ENCODE measurements at places on chromosomes 12 and 14.

GRCh38 chr12:75437564-75437963 lies 43.0 kb upstream of the GLIPR1 start:
- DNase-seq = no peak

- peak; percentile 94 for DNase-seq
Measured at GRCh38 chr12:49367381-49368239, at the start of gene SPATS2. SPATS2 (plus strand) TSS chr12:49367462; CDS start chr12:49461013, 93,551 bp downstream.

DNA sequence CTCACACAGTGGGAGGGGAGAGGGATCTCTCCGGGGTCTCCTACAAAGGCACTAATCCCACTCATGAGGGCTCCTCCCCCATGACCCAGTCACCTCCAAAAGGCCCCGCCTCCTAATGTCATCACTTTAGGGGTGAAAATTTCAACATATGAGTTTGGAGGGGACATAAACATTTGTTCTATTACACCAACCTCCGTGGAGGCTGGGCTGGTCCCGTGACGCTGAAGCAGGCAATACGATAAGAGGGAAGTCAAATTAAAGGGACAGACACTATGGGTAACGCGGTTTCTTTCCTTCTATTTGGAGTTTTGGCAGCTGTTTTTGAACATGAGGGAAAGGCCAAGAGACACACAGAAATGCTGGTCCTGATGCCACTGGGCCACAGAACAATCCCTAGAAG lies 175.7 kb upstream of the VASH1 start:
- DNase-seq = no peak

DNA sequence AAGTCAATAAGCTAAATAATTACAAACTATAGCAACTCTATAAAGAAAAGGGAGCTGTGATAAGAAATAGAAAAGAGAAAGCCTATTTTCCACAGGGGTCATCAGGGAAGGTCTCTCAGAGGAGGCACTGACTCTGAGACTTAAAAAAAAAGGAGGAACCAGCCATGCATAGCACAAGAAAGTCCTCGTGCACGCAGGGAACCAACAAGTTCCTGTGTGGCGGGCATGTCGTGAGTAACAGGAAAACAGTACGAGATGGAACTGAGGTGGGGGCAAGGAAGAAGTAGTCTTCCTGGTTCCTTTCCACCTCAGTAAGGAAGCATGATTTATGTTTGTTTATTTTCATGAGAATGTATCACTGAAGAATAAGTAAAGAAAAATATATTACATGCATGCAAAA lies 367.0 kb upstream of the TMEM132C start:
- DNase-seq = no peak

DNA sequence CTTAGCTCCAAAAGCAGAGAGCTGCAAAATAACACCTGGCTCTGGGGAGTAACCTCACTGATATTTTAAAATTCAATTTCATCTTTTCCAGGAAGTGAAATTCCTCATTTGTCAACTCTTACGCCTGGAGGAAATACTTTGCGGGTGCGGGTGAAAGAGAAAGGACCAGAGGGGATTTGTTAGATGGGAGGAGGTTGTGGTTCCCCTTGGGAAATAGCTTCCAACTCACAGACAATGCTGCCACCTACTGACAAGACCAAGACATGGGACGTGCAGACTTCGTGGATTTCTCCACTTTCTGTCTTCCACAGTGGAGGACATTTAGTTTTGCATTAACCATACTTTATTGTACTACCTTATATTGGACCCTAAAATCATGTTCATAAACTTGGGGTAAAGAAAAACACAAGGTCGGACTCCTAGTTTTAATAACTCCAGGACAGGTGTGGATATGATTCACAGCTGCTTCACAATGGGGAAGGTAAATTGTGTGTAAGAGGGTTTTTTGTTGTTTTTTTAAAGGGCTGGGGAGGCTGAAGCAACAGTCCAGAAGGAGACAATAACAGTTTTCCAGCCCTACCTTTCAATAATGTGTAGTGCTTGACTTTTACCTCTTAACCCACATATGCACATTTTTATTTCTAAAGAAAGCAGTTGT lies 10.8 kb downstream of the FBXL14 start:
- DNase-seq = peak; percentile 68

- DNase-seq = no peak
Measured at GRCh38 chr14:78141590-78141989, 28.6 kb upstream of the NRXN3 start.

DNA sequence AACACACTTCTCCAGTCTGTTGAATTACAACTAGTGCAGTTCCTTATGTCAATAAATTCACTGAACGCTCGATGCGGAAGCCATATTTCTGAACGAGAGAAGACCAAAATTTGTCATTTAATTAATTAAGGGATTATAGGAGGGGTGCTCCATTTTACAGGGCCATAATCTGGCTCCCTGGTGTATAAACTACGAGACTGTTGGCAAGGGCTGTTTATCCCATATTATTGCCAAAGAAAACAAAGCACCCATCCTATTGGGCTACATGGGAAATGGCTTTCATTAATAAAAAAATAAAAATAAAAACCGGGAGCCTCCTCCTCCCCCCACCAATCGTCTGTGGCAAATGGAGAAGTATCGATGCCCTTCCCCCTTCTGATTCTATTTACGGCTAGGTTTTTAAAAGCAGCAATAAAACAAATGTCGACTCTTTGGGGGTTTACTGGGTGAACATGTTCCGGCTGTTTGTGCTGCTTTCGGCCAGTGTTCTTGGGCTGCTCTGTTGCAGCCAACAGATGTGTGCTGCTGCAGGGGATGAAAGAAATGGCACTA lies 24.8 kb downstream of the ATF7 start:
- no peak for DNase-seq

DNA sequence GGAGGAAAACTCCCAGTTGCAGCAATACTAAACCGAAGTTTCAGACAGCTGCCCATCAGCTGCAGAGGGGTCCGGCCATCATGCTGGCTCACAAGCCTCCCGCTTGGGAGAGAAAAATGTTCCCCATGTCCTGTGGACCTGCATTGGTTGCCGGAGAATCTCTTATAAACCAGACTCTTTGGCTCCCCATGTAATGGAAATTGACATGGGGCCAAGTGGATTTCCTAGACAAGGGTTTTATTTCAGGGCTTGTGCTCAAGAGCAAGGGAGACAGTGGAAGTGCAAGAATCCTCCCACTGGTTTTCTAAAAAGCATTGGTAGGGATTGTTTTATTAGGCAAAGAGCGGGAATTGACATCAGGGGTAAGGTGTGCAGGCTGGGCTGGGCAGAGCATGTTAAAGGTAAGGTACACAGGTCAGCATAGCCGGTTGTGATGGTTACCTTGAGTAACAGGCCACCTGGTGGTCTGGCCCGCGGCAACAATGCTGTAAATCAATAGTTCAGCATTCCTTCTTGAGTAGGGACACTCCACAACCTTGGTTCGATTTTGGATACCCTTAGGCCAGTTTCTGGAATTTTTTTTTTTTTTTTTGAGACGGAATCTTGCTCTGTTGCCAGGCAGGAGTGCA lies 135.4 kb downstream of the UNC79 start:
- no peak for DNase-seq

DNA sequence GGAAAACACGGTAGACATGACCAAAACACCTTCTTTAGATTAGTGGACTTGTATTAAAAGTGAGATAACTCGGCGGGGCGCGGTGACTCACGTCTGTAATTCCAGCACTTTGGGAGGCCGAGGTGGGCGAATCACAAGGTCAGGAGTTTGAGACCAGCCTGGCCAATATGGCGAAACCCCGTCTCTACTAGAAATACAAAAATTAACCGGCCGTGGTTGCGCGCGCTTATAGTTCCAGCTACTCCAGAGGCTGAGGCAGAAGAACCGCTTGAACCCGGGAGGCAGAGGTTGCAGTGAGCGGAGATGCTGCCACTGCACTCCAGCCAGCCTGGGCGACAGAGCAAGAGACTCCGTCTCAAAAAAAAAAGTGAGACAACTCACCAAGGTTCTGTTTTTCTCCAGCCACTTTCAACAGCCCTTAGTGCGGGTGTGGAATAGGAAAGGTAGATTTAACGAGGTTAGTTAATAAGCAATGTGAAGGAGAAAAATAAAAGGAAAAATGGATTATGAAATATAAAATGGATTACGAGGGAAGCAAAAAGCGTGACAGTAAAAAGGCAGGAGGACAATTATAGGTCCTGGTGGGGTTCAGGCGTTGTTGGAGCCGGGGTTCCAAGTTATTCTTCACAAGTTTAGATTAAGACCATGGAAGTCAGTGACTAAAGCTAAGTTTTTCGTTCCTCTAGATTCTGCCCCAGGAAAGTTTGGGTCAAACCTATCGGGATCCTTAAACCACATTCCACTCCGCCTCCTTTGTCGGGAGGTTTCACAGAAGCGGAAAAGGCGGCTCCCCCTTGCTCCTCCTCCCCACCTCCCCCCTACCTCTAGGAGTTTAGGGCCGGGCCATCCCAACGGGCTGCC lies 534 bp downstream of the PPP2R3C start:
- no peak for DNase-seq

DNA sequence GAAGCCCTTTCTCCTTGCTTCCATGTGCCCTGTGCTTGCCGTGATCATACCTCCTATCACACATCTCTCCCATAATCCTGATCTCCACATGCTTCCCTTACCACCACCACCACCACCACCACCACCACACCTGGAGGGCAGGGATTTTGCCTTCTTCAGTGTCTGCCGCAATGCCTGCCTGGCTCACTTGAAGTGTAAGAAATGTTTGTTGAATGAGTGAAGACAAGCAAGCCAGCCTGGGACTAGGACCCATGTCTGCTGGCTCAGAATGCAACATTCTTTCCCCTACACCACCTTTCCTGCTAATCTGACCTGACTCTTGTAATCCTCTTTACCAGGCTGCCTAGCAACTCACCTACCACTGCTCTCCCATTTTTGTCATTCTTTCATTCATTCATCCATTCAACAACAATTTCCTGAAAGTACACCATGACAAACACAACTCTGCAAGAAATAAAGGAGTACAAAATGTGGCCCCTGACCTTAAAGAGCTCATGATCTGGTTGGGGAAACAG lies 3.5 kb upstream of the NID2 start:
- no peak for DNase-seq

- no peak for DNase-seq
Measured at GRCh38 chr14:99718811-99719192, 34.7 kb downstream of the CYP46A1 start.

DNA sequence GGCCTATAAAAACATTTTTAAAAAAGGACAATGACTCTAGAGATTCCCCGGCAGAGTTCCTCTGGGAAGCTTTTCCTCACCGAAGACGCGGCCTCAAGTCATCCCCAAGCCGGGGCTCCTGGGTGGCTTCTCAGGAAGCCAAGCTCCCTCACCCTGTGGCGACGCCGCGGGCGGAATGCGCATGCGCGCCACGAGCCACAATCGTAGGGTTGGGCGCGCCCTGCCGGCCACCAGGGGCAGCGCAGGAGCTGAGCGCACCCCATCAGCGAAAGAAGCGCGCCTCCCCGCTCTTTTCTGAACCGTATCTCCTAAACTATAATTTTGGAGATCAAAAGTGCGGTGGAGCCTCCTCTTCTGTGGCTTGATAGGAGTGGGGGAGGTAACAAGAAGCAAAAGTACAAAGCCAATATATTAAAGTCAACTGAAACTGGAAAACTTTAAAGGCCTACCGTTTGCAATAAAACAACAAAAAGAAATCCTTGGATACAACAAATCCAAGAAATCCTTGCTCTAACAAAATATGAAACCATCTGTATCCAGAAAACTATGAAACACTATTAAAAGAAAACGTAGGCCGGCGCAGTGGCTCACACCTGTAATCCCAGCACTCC lies 17.4 kb upstream of the CHFR start:
- DNase-seq = peak; percentile 83

GRCh38 chr12:25644979-25645378 lies 91.9 kb upstream of the LMNTD1 start:
- DNase-seq = no peak

DNA sequence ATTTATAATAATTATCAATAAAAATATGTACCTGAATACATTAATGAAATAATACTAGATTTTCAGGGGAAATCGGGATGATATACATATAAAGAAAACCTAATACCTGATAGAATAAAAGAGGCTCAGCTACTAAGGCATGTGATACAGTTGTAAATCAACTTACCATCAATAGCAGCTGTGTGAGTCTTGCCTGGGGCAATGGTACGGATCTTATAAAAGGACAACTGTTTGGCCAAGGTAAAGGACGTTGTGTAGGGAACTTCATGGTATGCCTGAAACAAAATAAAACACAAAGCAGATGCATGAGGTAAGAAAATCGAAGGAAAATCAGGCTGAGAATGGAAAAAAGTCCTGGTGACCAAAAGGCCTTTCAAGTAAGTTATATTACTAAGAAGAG lies 25.4 kb downstream of the NEK9 start:
- no peak for DNase-seq

- no peak for DNase-seq
Measured at GRCh38 chr14:94884616-94885230, 114.8 kb upstream of the GSC start.

- no peak for DNase-seq
Measured at GRCh38 chr14:39232554-39233415, 930 bp upstream of the MIA2 start.

GRCh38 chr12:63149909-63150712 lies 890 bp downstream of the AVPR1A start:
- DNase-seq = peak; percentile 24

DNA sequence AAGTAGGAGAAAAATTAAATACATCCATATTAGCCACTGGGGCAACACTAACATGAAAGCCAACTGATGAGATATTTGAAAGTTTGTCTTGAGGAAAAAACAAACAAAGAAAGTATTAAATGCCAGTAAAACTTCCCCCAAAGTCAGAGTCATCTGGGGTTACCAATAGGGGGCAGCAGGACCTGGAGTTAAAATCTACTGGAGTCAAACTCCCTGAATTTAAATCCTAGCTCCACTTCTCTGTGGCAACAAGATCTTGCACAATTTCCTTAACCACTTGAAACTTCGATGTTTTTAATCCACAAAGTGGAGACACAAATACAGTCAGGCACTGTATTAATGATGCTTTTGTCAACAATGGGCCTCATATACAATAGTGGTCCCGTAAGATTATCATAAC lies 14.4 kb downstream of the PLEKHG7 start:
- no peak for DNase-seq

DNA sequence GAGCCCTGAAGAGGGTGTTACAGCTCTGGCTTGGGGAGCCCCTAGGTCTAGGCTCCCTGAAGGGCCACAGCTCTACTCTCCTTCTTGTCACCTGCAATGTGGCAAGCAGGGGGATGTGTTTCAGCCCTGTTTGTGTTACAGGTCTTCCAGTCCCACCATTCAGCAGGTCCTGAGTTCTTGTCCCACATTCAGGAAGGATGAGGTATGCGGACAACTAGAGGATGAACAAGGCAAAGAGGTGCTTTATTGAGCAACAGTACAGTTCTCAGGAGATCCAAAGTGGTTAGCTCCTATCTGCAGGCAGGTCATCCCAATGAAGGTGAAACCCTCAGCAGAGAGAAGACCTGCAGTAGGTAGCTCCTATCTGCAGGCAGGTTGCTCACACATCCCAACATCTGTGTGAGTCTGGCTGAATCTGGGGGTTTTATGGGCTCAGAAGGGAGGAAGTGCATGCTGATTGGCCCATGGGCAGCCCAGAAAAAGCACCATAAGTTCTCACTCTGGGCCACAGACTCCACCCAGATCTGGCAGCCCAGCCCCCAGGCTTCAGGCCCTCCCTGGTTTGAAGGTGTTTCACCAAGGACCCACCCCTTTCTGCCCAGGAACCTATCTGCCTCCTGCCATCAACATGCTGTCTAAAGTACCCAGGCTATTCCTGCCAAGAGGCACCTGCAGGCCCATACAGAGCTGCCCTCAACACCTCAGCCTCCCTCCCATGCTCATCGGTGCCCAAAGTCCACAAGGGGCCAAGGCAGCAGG lies 98.9 kb downstream of the NUAK1 start:
- no peak for DNase-seq

GRCh38 chr12:69473262-69473661 lies 3.1 kb downstream of the FRS2 start:
- no peak for DNase-seq

Data from uterus (tissue), 4 donors.